NCI-H510A (cell line): ENCODE measurements at places on chromosomes 7 and 10.

DNA sequence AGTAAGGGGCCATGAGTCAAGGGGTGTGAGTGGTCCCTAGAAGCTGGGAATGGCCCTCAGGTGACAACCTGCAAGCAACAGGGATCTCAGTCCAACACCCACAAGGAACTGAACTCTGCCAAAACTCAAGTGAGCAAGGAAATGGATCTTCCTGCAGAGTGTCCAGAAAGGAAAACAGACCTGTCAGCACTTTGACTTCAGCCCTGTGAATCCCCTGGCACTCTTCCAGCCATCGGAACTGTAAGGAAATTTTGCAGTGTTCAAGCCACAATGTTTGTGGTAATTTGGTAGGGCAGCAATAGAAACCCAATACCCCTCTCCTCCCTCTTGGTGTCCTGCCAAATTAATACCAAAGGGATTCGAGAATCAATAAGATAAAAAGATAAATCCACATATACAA, 6.9 kb downstream of the LYZL1 start:
- no peak for DNase-seq

DNA sequence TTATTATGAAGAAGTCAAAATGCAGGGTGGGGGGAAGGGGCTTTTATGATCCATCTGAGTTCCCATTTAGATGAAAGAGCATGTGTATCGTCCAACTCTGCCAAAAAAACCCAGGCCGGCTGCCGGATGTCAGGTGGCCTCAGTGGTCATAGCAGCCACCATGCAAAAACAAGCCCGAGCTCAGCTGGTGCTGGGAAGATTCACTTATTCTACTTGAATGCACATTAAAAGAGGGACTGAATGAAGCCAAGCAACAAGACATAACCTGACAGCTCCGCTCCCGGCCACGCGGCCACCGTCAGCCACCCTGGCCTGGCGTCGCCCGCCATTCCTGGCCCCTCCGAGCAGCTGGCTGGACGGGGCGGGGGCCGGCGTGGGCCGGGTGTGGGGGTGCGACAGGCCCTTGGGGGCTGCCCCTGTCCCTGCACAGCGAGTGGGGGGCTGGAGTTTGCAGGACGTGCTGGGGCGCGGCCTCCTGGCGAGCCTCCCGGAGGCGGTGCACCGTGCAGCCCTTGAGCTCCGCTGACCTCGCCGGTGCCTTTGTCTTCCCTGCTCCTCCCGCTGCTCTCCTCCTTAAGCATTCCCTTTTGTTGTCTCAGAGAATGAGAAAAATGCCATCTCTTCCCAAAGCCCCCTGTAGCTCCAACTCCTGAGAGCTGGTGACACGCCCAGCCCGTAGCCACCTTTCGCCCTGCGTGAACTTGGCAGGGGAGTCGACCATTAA, 67.8 kb downstream of the EBF3 start:
- DNase-seq: no peak

- no peak for DNase-seq
Measured at GRCh38 chr7:39285256-39285655, 280.9 kb upstream of the YAE1 start.

GRCh38 chr7:95737828-95738505, 34.4 kb upstream of the DYNC1I1 start:
- no peak for DNase-seq
